ENCODE measurements at places on chromosomes 3 and 15.

- no peak for DNase-seq
Observed at GRCh38 chr3:16177962-16178627, 3.6 kb downstream of the GALNT15 start.

- no peak for DNase-seq
Observed at GRCh38 chr15:40984964-40985363, 31.7 kb downstream of the CHAC1 start.

DNA sequence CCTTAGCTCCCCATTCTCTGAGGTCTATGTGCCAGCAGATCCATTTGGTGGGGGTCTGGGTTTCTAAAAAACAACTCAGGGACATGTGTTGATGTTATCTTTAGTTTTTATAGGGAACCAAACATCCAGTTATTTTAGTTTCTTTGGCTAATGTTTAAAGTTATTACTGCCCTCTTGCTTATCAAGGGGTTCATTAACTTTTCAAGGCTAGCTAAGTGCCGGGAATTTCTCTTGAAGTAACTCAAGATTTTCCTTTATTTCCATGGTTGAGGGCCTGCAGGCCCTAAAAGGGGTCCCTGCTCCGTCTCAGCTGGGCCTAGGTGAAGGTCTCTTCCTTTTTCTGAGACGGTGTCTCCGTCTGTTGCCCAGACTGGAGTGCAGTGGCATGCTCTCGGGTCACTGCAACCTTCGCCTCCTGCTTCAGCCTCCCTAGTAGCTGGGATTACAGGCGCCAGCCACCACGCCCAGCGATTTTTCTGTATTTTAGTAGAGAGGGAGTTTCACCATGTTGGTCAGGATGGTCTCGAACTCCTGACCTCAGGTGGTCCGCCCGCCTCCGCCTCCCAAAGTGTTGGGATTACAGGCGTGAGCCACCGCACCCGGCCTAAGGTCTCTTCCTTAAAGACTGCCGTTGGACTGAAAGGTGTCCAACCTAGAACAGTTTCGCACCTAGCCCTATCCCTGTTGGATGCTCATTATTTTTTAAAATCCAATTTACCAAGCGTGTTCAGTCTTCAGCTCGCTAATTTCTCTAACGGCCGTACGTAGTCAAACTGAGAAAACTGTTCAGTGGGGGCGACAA is 1.3 kb upstream of the OXSR1 start:
- no peak for DNase-seq

DNA sequence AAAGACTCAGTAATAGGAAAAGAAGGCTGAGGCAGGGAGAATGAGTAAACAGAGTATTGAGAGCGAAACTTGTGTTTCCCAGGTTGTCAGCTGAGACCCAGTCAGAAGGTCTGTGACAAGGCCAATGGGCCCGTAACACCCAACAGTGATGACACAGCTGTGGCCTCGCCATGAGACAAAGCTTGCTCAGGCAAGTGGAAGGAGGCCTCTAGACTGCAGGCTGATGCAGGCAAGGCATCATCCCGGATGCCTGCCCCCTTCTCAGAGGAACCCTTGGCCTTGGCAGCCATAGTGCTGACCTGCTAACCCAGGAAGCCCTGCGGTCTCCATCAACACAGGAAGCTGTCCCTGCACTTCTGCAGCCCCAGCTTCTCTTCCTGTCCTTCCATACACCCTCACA is 15.4 kb downstream of the RAB6B start:
- no peak for DNase-seq

DNA sequence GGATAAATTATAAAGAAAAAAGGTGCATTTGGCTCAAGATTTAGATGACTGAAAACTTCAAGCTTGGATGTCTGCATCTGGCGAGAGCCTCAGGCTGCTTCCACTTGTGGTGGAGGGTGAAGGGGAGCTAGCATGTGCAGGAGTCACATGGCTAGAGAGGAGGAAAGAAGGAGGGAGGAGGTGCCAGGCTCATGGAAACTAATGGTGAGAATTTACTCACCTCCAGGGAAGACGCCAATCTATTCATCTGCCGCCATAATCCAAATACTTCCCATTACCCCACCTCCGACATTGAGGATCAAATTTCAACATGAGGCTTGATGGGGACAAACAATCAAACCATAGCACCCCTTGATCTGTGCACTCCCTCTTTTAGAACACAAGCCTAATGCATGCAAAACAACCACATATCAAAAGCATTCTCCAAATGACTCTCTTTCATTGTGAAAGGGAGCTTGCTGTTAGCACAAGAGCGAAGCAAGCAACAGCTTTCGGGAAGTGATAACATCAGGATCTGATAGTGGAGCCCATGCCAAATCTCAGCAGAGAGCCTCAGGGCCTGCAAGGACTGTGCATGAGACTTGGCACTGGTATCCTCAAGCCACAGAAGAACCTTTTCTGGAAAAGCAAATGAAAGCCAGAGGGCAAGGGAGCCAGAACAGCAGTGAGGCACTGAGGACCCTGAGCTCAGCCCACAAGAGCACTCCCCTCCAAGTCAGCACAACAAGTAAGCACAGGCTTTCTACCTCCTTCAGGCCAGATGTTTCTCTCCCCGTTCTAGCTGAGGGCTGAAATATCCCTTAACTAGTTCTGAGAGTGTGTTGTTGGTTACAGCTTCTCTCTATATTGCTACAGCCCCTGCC is 50.2 kb upstream of the THBS1 start:
- no peak for DNase-seq

DNA sequence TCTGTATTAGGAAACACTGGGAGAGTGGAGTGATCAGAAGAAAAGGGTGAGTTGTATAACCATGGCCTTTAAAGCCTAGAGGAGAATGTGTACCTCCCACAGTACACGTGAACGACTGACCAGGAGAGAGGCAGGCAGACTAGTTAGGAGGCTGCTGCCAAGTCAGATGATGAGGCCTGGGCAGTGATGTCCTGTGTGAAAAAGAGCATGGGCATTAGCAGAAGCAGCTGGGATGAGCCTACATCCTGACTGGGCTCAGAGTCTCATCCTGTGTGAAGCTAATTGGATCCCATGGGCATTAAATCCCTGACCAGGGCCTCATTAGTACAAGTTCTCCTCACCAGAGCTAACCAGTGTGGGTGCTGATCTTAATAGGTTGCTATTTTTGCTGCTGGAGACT is 89.1 kb upstream of the SLC2A2 start:
- DNase-seq: no peak

DNA sequence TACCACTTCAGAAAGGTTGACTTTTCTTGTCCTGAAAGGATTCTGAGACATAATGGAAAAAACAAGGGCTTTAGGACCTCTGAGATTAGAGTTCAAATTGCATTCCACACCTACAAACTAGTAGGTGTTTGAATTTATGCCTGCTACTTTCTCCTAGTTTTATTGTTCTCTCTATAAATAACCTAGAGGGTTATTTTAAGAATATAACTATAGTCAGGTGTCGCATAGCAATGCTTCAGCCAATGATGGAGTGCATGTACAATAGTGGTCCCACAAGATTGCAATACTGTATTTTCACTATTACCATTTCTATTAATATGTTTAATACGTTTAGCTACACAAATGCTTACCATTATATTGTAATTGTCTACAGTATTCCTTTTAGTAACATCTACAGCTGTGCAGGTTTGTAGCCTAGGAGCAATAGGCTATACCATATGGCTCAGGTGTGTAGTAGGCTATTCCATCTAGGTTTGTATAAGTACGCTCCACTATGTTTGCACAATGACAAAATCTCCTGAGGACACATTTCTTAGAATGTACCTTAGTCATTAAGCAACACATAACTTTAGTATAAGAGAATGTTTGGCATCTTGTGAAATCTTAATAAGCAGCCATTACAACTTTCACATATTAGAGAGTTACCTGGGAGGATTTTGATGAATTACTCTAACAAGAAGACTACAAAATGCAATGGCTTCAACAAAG is 1352.5 kb downstream of the ZPLD1 start:
- no peak for DNase-seq

DNA sequence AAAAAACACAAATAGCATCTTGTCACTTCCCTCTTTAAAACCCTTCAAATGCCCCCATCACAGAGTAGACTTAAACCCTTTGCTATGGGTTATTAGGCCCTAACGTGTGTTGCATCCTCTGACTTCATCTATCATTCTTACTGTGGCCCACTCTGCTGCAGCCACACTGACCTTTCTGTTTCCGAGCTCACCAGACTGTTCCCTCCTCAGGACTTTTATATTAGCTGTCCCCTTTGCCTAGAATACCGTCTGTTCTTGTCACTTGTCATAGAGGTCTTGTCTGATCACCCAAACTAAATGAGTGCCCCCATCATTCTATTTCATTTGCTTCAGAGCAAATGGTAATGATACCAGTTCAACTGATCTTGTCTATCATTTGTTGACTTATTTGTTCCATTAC is 877 bp upstream of the FEM1B start:
- DNase-seq: no peak

DNA sequence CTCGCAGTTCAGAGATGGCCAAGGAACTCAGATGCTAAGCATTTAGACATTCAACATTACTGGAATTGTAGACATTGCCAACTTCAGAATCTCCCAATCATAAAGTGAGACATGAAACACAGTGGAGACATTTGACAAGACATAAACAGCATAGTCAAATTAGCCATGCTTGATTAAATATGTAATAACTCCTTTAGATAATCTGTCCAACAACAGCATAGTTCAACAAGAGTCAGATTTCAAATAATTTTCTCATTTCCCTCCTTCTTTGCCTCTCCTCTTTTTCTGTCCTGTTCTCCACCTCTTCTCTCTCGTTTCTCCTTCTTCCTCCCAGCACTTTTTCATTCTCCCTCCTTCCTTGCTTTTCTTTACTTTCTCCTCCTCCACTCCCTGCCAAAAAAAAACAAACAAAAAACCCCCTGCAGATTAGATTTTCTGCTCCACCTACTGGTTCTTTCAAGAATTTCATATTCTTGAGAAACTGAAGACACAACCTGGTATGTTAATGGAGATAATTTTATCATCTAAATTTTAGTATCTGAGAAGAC is 20.2 kb downstream of the CPOX start:
- peak; percentile 9 for DNase-seq

DNA sequence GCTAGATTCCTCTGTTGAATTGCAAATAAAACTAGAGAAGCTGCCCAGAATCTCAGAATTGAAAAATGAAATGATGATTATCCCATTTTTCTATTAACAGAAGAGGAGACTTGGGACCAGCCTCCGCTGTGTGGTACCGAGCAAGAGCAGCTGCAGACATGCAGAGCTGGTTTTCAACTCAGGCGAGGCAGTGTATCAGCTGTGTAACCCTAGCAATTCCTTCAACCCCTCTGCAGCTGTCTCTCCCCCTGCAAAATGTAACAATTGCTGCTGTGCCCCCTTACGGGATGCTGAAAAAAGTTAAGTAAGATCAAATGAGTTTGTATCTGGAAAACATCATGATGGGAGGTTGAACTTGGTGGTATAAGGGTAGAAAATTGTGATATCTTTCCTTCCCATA is 98.5 kb upstream of the C3orf80 start:
- no peak for DNase-seq

DNA sequence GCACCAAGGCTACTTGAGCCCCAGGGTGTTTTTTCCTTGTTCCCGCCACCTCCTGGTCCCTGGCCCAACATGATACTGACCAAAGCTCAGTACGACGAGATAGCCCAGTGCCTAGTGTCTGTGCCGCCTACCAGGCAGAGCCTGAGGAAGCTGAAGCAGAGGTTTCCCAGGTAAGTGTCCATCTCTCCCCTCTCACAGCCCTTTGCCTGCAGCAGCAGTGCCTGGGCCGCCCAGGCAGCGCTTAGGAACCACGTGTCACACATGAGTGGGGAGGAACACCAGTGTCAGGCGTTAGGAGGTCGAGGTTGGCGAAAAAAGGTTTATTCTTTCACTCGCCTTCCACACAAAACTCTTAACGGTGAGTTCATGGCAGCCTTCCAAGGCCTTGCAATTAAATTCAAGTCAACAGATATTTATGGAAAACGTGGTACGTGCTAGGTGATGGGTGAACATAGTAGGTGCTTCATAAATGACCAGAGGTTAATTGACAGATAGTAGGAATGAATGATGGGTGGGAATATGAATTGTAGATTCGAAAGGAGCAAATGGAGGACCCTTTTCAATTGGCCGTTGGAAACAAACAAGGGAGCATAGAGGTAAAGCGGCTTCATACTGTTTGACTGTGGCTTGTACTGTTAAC is 486 bp downstream of the CDIN1 start:
- DNase-seq: no peak

DNA sequence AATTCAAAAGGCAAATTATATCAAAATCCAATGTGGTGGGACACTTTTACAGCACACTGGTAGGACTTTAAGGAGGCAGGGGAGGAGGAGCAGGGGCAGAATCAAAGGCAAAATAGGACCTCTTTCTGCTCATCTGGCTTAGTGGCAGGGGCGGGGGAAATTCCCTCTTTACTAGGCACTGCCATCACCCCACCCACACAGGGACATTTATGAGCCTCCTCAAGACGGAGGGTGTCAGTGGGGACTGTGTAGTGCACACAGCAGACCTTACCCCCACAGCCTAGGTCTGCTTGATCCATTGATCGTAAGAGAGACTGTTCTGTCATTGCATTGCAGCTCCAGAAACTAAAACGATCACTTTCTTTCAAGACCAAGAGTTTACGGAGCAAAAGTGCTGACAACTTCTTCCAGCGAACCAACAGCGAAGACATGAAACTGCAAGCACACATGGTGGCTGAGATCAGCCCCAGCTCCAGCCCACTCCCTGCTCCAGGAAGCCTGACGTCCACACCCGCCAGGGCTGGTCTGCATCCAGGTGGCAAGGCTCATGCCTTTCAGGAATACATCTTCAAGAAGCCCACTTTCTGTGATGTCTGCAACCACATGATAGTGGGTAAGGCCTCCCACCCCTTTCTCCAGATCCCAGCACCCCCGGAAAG is 62.9 kb downstream of the STAC start:
- DNase-seq: no peak

GRCh38 chr3:23252122-23252521 is 49.0 kb downstream of the UBE2E2 start:
- no peak for DNase-seq

DNA sequence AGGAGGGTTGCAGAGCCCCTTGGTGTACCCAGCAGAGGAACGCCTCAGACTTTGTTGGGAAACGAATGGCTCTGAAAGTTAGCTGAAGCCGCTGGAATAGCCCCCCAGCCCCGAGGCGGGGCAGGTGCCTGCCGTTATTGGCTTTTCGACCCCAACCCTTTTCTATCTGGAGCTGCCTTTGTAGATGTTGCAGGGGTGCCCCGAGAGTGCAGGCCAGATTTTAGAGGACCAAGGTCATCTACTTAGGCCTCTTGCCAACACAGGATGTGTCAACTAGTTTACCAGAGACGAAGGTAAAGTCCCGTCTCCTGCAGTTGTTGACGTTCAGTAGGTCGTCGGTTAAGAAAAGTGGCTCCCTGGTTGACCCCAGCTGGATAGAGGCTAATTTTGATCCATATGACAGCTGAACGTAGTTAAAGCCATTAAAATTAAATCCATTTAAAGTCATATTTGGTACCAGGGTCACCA is 579 bp upstream of the UBE3A start:
- no peak for DNase-seq

- DNase-seq: no peak
Observed at GRCh38 chr3:45011756-45012508, 14.2 kb upstream of the CLEC3B start.

- DNase-seq: no peak
Observed at GRCh38 chr15:54502416-54503075, 524.3 kb downstream of the UNC13C start.
